ENCODE measurements at places on chromosomes 7 and 10.

- DNase-seq, result no peak
These were observed 114.4 kb downstream of the PTPRN2 start for GRCh38 chr7:158473221-158473620.

GRCh38 chr10:27355918-27356573 is 115.4 kb upstream of the ACBD5 start:
- no peak for DNase-seq

GRCh38 chr10:113108194-113108835 is 158.3 kb downstream of the TCF7L2 start:
- no peak for DNase-seq

DNA sequence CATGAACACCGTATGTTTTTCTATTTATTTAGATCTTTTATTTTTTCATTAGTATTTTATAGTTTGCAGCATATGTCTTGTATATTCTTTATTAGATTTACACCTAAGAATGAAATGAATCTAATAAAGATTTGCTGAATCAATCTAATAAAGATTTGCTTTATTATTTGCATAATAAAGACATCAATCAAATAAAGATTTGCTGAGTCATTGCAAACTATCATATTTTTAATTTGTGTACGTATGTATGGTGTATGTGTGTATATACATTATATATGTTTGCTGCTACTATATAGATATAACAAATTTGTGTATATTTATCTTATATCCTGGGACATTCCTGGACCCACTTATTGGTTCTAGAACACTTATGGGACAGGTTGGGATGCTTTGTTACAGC is 147.5 kb downstream of the PTN start:
- DNase-seq, result no peak

- DNase-seq, result no peak
These were observed 55.8 kb downstream of the BICC1 start for GRCh38 chr10:58568428-58568935.

- no peak for DNase-seq
These were observed 339.8 kb downstream of the FRMD4A start for GRCh38 chr10:13990946-13991345.

DNA sequence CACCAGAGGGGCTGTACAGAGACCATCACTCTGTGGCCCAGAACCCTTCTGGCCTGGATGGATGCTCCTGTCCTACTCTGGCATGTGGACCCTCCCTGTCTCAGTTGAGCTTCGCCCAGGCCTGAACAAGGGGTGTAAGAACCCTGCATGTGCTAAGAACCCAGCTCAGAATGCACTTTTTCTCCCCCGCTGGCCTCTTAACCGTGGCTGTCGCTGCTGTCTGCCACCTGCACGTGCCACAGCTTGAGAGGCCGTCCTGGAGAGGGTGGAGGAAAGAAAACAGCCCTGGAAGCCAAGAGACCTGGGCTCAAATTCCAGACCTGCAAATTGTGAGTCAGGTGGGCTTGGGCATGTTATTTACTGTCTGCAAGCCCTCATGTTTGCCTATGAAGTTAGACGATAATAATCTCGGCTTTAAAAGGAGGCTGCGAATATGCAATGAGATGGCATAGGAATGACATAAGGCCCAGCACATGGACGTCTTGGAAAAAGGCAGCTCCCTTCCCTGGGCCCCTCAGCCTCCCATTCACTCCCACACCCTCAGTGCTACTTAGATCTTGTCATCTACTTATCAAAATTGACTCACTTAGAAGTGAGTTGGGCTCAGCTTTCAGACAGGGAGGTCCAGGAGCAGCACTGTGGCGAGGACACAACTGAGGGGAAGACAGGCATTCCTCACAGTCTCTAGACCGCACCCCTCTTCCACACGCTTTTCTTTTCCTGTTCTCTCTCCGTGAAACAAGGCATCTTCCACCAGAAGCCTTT is 31.4 kb downstream of the FIGNL1 start:
- no peak for DNase-seq

DNA sequence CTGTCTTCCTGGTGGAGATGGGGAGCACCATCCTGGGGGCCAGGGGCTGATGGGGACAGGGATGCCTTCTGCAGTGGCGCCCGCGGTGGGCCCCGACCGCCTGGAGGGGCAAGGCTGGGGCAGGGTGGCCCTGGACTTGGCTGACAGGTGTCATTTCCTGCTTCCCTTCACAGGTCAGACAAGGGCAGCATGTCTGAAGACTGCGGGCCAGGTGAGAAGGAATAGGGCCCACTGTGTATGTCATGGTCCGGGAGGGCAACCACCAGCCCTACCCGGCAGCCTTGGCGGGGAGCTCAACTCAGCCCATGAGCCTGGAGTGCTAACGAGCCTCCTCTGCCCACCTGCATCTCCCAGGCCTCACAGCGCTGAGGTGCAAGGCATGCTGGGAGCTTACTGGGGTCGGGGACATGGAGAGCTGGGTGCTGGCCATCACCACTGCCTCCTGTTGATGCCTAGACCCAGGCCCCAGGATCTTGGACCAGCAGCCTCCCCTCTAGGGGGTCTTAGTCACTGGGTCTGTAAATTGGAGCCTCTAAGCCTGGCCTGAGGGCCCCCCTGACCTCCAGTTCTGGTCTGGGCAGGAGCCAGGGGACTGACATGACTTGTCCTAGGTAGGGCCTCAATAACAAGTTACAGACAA is 28.0 kb upstream of the SRRM3 start:
- DNase-seq, result no peak

- DNase-seq, result no peak
These were observed 140.6 kb downstream of the ALOX5 start for GRCh38 chr10:45514291-45515270.

GRCh38 chr10:118403967-118404366 is 61.8 kb upstream of the FAM204A start:
- no peak for DNase-seq

DNA sequence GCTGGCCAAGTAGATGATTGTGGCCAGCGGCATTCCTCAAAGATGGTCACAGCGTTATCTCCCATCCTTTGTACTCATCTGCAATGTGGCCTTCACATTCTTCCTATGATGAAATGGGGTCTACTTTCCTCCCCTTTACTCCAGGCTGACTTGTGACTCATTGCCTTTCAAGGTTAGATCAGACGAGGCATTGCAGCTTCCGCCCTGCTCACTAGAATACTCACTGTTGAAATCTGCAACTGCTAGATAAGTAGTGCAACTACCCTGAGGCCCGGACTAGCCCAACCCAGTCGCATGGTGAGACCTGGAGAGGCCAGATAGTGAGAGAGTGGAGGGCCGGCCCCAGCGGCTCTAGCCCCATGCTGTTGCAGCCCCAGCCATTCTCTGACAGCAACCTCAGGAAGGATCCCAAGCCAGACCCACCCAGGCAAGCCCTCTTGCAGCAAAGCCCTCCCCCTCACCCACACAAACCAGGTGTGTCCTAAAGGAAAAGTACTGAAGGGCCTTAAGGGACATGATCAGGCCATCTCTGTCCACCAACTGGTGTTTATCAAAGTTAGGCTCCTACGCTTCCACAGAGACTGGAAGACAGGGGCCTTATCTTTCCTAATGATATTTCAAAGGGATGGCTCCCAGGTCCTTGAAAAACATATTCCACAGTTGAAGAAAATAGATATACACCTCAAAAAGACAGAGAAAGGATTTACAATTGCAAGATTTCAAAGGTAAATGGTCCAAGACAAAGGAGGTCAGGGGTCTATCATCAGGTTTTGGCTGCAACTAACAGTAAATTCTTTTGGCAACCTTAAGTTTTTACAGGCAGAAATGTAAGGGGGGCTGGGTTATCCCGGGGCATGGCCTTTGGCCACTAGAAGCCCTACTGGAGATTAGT is 107.2 kb upstream of the TRIM24 start:
- no peak for DNase-seq

DNA sequence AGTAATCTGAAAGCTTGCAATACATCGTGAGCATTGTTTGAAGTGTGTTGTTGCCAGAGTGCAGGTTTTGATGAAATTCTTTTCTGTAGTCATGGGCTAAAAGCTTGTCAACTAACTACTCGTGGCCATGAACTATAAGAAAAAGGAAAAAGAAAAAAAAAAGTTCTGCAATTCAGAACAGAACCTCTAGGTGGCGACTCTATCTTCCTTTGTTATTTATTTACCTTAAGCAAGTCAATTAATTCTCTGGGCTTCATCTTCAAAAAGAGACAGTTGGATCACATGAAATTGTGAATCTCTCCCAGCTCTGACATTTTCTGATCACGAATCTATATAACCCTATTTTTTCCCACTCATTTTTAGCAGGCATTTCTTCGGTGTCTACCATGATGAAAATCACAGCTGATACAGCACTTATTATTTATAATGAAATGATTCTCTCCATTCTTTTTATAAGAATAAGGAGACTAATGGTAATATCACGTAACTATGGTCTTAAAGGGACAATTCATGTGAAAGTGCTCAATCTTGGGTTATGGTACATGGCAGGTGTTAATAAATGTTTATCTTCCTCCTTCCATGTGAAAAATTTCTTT is 18.8 kb downstream of the TMEM196 start:
- DNase-seq, result peak; percentile 57

DNA sequence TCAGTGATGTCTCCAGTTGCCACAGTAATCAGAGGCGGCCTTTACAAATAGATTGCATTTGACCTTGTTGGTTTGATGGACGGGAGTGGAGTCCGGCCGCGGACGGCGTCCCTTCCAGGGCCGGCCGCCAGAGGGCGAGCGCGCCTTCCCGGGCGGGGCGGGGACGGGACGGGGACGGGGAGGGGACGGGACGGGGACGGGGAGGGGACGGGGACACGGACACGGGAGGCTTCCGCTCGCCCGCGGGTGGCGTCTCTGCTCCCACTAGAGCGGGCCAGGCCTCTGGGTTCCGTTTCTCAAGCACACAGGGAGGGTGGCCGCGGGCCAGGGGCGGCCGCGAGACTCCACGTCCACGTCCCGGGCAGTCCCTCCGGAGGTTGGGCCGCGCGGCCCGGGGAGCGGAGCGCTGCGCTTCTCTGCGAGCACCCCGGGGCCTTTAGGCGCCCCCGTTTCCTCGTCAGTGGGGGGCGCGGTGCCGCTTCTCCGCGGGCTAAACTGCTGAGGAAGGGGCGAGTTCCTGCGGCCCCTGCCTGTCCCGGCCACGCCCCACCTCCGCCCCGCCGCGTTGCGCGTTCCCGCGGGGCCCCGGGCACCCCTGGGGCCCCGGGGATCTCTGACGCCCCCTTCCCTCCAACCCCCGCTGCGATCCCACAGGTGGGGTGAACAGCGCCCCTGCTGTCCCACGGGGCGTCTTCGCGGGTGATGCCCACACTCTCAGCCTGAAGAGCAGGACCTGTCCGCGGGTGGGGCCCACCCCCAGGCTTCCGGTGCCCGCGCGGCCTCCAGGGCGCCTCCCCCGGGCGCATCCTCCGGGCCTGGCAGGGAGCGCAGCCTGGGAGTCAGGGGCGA is 84.2 kb upstream of the MKI67 start:
- DNase-seq, result no peak

DNA sequence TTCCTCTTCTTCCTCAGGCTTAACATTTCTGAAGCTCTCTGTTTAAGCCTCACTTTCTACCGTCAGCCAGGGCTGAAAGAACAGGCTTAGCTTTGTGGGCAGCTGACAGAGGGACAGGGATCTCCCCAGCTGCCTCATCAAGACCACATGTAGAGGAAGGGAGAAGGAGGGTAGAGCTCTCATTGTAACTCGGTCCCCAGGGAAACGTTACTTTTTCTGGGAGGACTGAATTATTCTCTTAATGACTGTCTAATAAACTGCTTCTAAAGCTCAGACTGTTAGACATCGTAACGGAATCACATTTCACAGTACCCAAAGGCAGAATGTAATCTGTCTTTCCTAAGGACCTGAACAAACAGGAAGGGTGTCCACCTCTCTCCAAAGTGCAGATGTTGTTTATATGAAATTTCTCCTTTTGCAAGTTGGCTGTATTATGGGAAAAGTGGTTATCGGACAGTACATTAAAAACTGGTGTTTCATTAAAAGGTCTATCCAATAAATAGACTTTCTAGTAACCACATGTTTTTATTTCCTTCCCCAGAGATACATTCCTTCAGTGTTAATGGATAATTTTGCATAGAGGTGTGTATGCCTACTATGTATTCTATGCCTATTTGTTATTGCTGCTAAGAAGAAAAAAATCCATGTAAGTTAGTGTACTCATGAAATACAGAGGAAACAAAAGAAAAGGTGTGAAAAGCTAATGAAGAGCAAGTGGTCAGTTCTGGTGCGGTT is 144.2 kb downstream of the CTTNBP2 start:
- no peak for DNase-seq

- no peak for DNase-seq
These were observed 231.9 kb downstream of the PLXDC2 start for GRCh38 chr10:20048161-20048560.

DNA sequence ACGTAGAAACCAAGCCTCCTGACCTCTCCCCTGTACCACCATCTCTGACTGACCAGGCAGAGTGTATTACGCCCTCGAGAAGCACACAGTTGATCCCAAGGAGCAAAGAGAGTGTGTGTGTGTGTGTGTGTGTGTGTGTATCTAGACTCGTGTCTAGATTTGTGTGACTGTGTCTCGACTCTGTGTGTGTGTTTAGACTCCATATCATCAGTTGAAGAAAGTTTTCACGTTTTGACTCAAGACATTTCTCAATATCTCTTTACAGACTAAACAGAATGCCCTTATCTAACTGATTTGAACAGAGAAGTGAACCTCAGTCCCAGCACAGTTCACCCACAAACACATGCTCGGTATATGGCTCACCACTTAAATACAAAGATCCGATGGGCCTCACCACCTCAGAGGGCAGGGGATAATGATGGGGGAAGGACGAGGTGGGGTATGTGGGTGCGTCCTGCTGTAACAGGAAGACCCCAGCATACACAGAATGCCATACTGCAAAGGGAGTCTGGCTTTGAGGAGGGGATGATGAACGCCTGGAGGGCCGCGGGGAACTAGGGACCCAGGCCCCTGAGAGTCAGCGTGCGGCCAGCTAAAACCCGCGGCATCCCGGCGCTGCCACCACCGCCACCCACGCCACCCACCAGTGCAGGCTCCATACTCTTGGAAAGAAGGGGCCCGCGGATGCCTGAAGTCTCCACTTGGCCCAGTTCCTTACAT is 780 bp downstream of the ALDH18A1 start:
- DNase-seq, result no peak

DNA sequence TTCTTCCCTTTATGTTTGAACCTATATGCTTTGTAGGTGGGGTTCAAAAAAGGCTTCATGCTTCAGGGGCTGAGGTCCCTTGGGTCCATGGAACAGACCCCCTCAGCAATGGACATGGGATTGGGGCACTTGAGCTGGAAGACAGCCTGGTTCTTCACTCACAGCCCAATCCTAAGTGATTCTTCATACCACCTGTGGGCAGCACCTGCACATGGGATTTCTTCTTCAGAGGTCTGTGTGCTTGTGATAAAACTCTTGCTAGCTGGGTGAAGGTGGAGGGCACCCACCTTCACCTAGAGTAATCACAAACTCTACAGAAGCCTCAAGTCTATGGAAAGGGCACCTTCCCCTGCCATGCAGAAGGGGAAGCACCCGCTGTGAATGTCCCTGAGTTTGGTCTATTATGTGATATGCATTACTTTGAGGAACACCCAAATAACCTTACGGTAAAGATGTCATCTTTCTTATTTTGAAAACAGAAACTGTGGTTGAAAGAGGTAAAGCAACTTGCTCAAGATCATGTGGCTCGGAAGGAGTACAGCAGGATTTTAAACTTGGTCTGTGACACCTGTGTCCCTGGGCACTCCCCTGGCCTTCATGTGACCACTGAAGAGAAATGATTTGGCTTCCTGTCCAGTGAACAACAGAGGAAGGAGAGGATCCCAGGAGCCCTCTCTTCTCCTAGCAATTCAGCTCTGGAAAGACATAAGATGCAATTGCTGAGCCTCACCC is 469.5 kb upstream of the ZMIZ1 start:
- DNase-seq, result no peak

GRCh38 chr7:16753102-16753931 is at the start of gene TSPAN13:
Gene TSPAN13 (plus strand): TSS chr7:16753755. CDS start chr7:16753968, 213 bp downstream.
- DNase-seq, result peak; percentile 86
